Muscle of leg (tissue), 16 donors: ENCODE measurements at places on chromosomes 16 and 17. TPM values are rescaled to one million over a fixed set of nuclear protein-coding genes. Genes with fewer than 3 reads are reported as not detected.

HS3ST6 gene
- not detected for total RNA-seq

MPHOSPH6 gene
- 11.6 TPM for total RNA-seq

UNC45B gene
- 178 TPM for total RNA-seq

GOSR1 gene
- 24.6 TPM for total RNA-seq

RAC3 gene
- 11.2 TPM for total RNA-seq

ZFHX3 gene
- 5.9 TPM for total RNA-seq

ZNF597 gene
- total RNA-seq = 2.3 TPM

DNA sequence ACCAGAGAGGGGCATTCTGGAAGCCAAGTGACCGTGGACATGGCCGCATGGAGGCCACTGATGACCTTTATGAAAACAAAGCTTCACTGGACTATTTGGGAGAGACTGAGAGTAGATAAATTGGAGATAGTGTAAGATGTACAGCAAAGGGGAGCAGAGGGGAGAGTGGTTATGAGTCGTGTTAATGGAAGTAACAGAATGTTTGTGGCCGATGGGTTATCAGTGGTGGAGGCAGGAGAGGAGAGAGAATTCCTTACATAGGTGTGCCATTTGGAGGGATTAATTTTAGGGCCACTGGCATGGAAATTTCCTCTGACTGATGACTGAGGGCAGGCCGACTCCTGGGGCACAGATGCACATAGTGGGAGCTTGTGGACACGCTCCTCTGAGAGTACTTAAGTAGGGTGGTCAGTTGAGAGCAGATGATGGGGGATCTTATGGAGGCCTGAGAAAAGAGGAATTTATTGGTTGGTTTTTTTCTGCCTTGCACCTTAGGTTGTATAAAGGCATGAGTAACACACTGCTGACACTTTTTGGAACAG lies 19.2 kb downstream of the PRPSAP2 start:
- H3K36me3 ChIP-seq = peaks cover 49% of the 10 kb centered on the region
- no peaks in the 10 kb centered on the region for H3K27me3 ChIP-seq
- no peak overlapping the region for H3K27ac ChIP-seq
- H3K4me1 ChIP-seq = no peaks in the 10 kb centered on the region

GRCh38 chr16:87728026-87728425 lies 37.8 kb downstream of the KLHDC4 start:
- no peak overlapping the region for H3K4me3 ChIP-seq
- H3K27ac ChIP-seq = no peak overlapping the region
- no peak for DNase-seq
- H3K4me1 ChIP-seq = peaks cover 8% of the 10 kb centered on the region
- peaks cover 30% of the 10 kb centered on the region for H3K36me3 ChIP-seq

- no peak overlapping the region for H3K4me3 ChIP-seq
- no peaks in the 10 kb centered on the region for H3K36me3 ChIP-seq
- H3K27me3 ChIP-seq = no peaks in the 10 kb centered on the region
- H3K4me1 ChIP-seq = peaks cover 6% of the 10 kb centered on the region
- H3K27ac ChIP-seq = peak overlapping the region; percentile 86
Measured at GRCh38 chr17:62950067-62950466, 16.0 kb upstream of the TANC2 start.

- peak; percentile 94 for DNase-seq
- peak overlapping the region; percentile 60 for H3K27ac ChIP-seq
- no peak overlapping the region for H3K4me3 ChIP-seq
- H3K27me3 ChIP-seq = no peaks in the 10 kb centered on the region
- peaks cover 76% of the 10 kb centered on the region for H3K4me1 ChIP-seq
Measured at GRCh38 chr16:89357055-89357816, 133.1 kb downstream of the ANKRD11 start.

DNA sequence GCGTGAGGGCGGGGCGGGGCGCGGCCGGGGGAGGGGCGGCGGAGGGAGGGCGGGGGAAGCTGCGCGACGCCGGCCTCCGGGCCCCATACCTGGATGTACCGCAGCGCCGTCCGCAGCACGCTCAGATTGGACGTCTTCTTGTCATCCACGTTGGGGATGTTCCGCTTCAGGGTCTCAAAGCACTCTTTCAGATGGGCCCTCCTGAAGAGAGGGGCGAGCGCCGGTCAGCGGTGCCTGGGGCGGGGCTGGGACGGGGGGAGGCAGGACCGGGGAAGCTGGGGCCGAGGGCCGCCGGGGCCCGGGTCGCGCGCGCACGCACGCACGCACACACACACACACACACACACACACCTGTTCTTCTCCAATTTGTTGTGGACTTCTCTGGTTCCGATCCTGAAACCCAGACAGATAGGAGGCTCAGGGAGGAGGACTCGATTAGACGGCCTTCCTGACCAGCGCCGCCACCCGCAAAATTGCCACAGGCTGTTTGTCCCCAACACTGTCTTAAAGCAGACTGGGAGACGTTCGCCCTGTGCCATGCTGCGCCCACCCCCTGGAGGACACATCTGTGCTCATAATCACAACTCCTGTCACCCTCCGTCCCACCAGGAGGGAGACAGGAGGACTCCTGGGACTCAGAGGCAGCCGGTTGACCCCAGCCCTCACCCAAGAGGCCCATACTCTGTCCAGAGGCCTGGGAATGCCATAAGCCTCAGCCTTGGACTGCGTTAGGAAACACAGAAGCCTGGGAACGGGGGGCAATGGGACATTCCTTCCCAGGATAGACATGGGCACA lies 6.7 kb downstream of the MNT start:
- peaks cover 78% of the 10 kb centered on the region for H3K4me1 ChIP-seq
- H3K4me3 ChIP-seq = peak overlapping the region; percentile 18
- DNase-seq = peak; percentile 35
- peak overlapping the region; percentile 74 for H3K27ac ChIP-seq

DNA sequence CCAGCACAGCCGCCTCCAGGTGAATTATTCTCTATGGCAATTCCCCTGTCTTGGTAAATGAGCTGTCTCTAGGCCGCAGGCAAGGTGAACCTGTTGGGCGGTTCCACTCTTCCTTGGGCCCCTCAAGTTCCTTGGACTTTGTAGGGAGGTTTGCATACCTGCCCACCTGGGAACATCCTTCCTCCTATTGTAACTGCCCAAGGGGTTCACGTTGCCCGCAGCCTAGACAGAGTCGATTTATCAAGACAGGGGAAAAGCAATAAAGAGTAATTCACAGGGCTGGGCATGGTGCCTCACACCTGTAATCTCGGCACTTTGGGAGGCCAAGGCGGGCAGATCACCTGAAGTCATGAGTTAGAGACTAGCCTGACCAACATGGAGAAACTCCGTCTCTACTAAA lies 122.5 kb downstream of the KCNJ18 start:
- H3K4me3 ChIP-seq = no peak overlapping the region
- DNase-seq = no peak
- H3K27me3 ChIP-seq = no peaks in the 10 kb centered on the region
- H3K4me1 ChIP-seq = no peaks in the 10 kb centered on the region
- H3K27ac ChIP-seq = no peak overlapping the region

GRCh38 chr16:50696126-50696525 lies 2.7 kb downstream of the NOD2 start:
- no peak for DNase-seq
- no peak overlapping the region for H3K4me3 ChIP-seq
- H3K27me3 ChIP-seq = peaks cover 6% of the 10 kb centered on the region

DNA sequence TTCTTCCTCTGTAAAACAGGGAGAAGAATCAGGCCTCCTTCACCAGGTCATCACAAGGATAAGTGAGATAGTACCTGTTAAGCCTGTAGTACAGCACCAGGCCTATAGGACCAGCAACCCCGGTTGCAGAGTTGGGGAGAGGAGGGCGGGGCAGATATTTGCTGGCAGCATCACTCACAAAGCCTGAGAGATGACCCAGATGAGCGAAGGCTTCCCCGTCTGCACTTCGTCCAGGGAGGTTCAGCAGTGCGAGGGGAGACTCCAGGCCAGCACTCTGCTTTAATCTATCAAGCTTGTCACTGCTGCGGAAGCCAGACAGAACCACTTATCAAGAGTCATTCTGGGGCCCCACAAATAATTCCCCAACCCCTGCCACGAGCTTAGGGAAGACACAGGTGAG lies 15.8 kb upstream of the RBBP6 start:
- no peaks in the 10 kb centered on the region for H3K4me1 ChIP-seq
- DNase-seq = no peak
- no peak overlapping the region for H3K4me3 ChIP-seq
- H3K27ac ChIP-seq = no peak overlapping the region
- H3K27me3 ChIP-seq = peaks cover 2% of the 10 kb centered on the region

- H3K27ac ChIP-seq = no peak overlapping the region
- no peaks in the 10 kb centered on the region for H3K27me3 ChIP-seq
- no peaks in the 10 kb centered on the region for H3K36me3 ChIP-seq
- H3K4me3 ChIP-seq = no peak overlapping the region
- H3K4me1 ChIP-seq = no peaks in the 10 kb centered on the region
Measured at GRCh38 chr16:79632289-79632688, 31.8 kb upstream of the MAF start.

GRCh38 chr16:22357635-22357971 lies 16.8 kb downstream of the CDR2 start:
- no peaks in the 10 kb centered on the region for H3K27me3 ChIP-seq
- H3K27ac ChIP-seq = no peak overlapping the region
- no peaks in the 10 kb centered on the region for H3K4me1 ChIP-seq
- H3K4me3 ChIP-seq = no peak overlapping the region
- H3K36me3 ChIP-seq = peaks cover 12% of the 10 kb centered on the region

DNA sequence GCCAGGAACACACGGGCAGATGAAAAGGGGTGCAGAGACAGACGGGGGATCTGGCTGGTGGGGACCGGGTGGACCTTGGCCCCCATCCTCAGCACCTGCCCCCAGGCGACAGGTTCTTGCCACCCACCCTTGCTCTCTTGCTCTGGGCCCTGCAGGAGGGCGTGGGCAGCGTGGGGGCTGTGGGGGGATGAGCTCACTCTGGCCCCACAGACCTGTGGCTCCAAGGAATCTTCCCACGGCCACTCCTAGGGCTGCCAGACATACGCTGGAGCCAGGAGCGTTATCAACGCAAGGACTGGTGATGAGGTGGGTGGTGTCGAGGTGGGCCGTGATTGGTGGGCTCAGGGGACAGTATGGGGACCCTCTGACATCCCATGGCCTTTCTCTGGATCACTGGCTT lies 6.3 kb downstream of the CTRB1 start:
- H3K27ac ChIP-seq = no peak overlapping the region
- H3K4me3 ChIP-seq = no peak overlapping the region
- peak; percentile 28 for DNase-seq
- peaks cover 26% of the 10 kb centered on the region for H3K36me3 ChIP-seq
- H3K4me1 ChIP-seq = peaks cover 10% of the 10 kb centered on the region
- peaks cover 4% of the 10 kb centered on the region for H3K27me3 ChIP-seq

GRCh38 chr17:77222356-77222755 lies 81.6 kb downstream of the SEC14L1 start:
- no peaks in the 10 kb centered on the region for H3K27me3 ChIP-seq
- H3K4me3 ChIP-seq = no peak overlapping the region
- no peak for DNase-seq
- H3K27ac ChIP-seq = no peak overlapping the region

DNA sequence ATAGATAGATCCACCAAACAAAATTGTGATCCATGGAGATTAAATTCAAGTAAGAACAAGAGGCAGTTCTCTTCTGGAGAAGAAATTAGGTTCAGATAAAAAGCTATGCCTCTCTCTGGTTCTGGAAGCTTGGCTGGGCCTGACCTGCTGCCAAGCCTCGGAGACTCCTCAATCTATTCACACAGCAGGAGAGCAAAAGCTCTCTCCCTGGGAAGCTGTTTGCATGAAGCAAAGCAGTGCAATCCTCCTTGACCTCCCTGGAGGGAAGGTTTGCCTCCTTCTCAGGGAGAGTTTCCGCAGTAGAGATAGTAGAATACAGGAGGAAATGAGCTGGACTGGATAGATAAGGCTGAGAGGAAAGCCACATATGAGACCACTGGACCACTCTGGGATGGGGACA lies 78.1 kb upstream of the GNAO1 start:
- H3K4me1 ChIP-seq = no peaks in the 10 kb centered on the region
- no peak overlapping the region for H3K27ac ChIP-seq
- DNase-seq = no peak

GRCh38 chr17:51638971-51639370 lies 378.6 kb downstream of the UTP18 start:
- DNase-seq = no peak
- H3K36me3 ChIP-seq = no peaks in the 10 kb centered on the region
- H3K27ac ChIP-seq = no peak overlapping the region
- H3K4me1 ChIP-seq = no peaks in the 10 kb centered on the region

DNA sequence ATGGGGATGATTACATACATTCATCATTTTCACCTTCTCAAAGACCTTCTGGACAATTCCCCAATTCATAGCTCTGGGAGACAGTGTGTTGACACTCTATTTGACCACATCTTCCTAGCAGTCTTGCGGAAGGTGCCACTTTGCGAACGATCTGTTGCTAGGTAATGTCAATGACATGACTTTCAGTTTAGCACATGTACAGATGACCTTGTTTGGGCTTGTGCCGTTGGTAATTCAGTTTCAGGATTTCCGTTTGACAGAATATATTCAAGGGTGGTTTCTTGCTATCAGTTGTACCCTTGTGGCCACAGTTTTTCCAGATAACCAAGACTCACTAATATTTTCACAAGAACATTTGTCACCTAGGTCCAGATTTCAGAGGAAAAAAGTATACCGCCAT lies 478.2 kb downstream of the WWOX start:
- no peaks in the 10 kb centered on the region for H3K36me3 ChIP-seq
- DNase-seq = no peak
- no peak overlapping the region for H3K27ac ChIP-seq
- H3K4me1 ChIP-seq = no peaks in the 10 kb centered on the region

DNA sequence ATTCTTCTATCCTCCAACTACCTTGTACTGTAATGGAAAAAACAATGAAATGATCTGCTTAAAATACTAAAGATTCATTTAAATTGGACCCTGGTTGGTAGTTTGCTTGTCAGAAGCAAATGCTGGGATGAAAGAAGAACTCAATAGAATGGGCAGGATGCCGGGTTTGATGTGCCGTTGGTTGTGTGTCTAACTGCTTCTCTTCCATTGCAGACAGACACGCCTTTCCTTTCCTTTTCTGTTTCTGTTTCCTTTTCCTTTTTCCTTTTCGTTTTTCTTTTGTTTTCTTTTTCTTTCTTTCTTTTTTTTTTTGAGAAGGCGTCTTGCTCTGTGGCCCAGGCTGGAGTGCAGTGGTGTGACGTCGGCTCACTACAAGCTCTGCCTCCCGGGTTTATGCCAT lies 64.6 kb downstream of the PLCG2 start:
- no peak overlapping the region for H3K27ac ChIP-seq
- peaks cover 3% of the 10 kb centered on the region for H3K4me1 ChIP-seq

GRCh38 chr16:67537270-67537635 lies 8.6 kb downstream of the RIPOR1 start:
- peaks cover 43% of the 10 kb centered on the region for H3K36me3 ChIP-seq
- peaks cover 31% of the 10 kb centered on the region for H3K4me1 ChIP-seq
- peak overlapping the region; percentile 94 for H3K27ac ChIP-seq
- H3K27me3 ChIP-seq = peaks cover 10% of the 10 kb centered on the region

GRCh38 chr17:7016886-7017826 lies 4.7 kb downstream of the RNASEK start:
- peaks cover 56% of the 10 kb centered on the region for H3K4me1 ChIP-seq
- DNase-seq = no peak
- peaks cover 12% of the 10 kb centered on the region for H3K27me3 ChIP-seq
